ENCODE measurements at places on chromosomes 7 and 10.

- no peak for DNase-seq
Observed at GRCh38 chr7:103894656-103895596, 94.5 kb downstream of the RELN start.

DNA sequence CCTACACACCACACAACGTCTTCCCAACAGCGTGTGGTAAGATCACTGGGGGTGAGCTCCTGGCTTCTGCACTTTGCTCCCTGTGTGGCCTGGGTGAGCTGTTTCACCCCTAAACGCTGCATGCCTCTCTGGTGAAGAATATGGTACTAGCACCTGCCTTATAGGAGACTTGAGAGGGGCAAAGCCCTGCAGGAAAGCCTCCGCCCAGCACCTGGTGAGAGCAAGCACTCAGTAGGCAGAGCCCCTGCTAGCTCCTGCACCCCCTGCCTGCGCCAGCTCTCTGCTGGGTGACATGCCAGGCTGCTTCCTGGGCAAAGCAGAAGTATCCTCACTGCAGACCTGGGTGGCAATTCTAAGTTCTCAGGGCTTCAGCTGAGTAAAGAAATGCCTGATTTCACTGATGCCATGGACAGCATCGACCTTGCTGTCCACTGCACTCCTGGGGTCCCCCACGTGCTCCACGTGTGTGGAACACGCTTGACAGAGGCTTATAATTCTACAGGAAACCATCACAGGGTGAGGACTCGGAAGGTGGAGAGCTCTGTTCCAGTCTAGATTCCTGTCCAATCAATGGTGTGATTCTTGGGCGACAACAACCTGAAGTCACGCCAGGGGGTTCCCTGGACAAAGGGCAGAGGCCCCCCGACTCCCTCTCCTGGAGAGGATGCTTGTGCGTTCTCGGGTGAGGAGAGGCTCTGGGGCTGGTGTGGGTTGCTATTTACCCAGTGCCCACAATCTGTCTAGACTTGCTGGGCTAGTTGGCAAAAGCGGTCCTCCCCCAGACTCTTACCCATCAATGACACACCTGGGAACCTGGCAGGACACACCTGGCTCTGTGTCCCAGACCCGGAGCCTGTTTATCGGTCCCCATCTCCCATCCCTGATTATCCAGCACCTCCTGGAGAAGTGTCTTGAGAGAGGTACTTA lies 5.0 kb upstream of the CALML5 start:
- DNase-seq, result no peak

DNA sequence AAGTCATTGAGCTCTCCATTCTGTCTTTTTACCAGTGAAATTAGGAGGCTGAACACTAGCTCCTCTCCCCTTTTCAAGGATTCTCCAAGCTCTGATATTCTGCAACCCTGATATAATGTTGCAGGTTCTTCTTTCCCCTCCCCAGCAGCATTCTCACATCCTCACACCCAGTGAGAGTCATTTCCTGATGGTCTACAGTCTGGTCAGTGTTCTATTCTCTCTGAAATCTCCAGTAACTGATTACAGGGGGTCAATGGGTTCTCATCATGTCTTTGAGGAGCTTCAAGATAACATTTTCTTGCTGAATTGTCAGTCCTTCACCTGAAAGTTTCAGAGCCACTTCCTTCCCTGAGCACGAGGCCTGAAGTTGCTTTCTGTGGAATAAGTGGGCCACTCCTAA lies 299.4 kb downstream of the PTEN start:
- no peak for DNase-seq

DNA sequence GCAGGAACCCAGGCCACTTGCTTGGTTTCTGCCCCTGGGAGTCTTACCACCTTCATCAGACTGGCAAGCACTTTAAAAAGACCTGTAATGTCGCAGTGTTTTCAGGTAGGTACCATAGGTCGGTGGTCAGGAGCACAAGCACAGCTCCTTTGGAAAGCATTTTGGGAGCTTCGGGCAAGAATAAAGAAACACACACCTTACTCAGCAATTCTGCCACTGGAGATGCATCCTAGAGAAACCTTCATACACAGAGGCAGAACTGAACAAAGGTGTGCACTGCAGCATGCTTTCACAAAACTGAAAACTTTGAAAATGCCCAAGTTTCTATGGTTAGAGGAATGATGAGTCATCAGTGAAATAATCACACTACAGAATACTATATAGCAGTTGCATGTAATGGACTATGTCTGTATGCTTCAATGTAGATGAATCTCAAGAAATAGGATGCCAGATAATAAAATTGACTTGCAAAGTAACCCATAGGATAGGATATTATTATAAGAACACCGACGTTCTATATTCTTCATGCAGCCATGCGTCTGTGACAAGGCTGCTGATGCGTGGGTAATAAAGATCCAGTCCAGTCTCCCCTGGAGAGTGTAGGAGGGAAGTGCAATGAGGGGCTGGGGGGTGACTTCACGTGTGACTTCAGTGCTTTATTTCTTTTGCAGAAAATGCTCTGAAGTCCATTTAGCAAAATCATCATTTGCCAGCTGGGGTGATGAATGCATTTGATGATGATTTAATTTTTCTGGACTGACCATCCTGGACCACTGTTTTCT lies 309.5 kb downstream of the WDR37 start:
- DNase-seq, result no peak

DNA sequence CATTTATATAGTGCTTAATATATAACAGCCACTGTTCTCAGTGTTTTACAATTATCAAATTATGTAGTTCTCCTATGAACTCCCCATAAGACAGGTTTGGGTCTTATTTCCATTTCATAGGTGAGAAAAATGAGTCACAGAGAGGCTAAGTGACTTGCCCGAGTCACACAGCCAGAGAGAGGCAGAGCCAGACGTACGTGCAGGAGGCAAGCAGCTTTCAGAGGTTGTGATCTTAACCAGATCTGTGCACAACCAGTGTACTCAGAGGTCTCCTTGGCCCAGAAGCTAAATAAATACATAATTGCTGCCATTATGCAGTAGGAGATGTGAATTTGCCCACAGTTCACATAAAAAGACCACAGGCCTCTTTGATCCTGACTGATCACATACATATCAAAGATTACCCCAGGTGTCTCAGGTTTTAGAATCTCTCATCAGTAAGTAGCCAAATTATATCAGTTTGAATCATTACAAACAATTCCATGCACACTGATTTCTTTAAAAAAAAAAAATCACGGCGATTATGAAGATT lies 304.7 kb upstream of the AOAH start:
- DNase-seq, result peak; percentile 15

Data from stimulated activated CD4-positive, alpha-beta T cell treated with anti-CD3 and anti-CD28 coated beads, Interleukin-1b, Interleukin-23, amount 100 ng/mL, for 24 hours (primary cell).